Activated T-cell treated with anti-CD3 and anti-CD28 coated beads, Interleukin-2, amount 50 U/mL, for 4 hours (primary cell): ENCODE measurements at places on chromosomes 6 and 20. TPM values are rescaled to one million over a fixed set of nuclear protein-coding genes. Genes with fewer than 3 reads are reported as not detected.
A peak's percentile ranks its signal among the peaks of the same experiment; 100 is the strongest.

Gene MUC21
- not detected for total RNA-seq

DNA sequence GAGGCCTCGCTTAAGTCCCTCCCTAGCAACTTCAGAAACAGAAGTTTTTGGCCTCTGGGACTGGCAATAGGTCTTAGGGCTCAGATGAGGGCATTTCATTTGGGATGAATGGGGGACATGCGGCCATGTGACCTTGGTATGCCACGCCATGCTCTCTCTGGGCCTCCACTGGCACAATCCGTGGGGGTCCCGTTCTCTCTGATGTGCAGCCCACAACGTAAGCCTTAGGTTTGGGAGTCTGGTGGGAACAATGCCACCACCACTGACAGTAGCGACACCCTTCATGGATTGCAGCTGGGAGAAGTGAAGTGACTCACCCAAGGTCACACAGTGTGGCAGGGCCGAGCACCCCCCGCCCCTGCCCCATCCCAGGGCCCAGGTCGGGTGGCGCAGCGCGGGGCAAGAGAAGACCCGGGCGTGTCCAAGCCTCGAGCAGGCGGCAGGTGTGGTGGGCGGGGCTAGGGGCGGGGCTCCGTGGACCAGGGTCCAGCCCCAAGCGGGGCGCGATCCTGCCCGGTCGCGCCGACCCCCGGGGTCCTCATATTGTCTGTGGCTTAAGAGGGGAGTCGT, 864 bp upstream of the CEBPB start:
- DNase-seq = peak; percentile 30

Gene PAK5
- not detected for total RNA-seq

DNA sequence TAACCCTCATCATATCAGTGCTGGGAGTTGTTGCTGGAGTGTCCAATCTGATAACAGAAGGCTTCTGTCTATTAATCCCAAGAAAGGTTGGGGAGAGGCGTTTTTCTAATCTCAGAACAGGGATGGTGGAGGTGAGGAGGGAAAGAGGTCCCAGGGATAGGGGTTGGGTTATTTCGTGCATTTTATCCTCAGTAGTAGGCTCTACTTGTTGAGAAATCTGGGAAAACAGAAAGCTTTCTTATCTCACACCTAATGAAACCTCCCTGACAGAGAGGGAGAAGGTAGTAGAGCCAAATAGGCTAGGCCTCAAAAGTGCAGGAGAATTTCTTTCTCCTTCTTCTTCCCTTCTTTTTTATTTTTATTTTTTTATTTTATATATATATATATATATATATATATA, 281.8 kb upstream of the MAP3K7 start:
- DNase-seq = no peak

GRCh38 chr6:138250513-138251247, 32.4 kb upstream of the PBOV1 start:
- no peak for DNase-seq

Gene CST1
- not detected for total RNA-seq

DNA sequence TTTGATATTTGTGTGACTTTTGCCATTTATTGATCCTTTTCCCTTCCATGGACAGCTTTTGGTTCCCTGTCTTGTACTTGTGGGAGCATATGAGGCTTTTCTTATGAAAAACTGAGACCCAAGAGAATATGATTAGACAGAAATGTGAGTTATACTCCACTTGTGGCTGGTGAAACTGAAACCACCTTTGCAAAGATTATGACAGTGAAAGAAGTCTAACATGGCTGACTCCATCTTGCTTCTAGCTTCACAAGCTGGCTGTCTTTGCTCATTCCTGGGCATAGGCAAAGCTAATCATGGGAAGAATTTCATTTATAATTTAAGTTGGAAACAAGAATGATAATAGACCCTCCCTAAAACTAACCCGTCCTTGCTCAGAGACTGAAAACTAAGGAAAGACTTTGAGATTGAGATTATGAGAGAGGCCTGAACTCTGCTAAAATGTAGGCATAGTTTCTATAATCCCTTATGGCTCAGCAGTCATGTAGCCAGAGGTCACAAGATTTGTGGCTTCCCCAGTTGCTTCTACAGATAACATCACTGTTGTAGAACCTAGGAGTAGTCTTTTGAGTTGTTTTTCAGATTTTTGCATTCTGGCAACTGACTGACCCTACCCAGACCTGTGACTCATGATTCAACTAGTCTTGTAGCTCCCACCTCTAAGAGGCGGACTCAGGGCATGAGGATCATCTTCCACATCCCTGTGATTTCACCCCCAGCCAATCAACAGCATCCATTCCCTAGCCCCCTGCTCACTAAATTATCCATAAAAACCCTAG, 50.9 kb upstream of the CD2AP start:
- DNase-seq = no peak
